ENCODE measurements at places on chromosomes 13 and 19.

DNA sequence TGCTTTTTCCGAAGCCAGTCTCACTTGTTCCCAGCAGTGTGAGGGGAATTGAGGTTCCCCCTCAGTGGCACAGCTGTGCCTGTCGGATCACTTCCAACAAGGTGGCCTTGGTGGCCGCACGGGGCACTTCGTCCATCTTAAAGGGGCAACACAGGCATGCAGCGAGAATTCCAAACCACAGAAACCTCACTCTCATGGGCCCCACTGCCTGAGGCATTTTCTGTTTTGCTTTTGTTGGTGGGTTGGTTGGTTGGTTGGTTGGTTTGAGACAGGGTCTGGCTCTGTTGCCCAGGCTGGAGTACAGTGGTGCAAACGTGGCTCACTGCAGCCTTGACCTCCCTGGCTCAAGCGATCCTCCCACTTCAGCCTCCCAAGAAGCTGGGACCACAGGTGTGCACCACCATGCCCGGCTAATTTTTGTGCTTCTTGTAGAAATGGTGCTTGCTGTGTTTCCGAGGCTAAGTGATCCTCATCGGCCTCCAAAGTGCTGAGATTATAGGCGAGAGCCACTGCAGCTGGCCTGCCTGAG lies 3.7 kb upstream of the NDUFS7 start:
- no peak for DNase-seq

DNA sequence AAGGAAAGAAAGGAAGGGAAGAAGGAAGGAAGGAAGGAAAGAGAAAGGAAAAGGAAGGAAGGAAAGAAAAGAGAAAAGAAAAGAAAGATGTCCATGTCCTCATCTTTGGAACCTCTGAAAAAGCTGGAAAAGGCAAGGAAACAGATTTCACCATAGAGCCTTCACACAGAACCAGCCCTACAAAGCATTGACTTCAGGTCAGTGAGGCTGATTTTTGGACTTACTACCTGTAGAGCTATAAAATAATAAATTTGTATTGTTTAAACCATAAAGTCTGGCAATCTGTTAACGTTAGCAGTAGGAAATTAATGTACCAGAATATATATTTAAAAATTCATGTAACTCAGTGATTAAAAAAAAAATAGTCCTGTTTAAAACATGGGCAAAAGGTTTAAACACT lies 130.0 kb downstream of the PIBF1 start:
- no peak for DNase-seq

- DNase-seq: no peak
Measured at GRCh38 chr19:1699998-1700732, 47.8 kb upstream of the TCF3 start.

DNA sequence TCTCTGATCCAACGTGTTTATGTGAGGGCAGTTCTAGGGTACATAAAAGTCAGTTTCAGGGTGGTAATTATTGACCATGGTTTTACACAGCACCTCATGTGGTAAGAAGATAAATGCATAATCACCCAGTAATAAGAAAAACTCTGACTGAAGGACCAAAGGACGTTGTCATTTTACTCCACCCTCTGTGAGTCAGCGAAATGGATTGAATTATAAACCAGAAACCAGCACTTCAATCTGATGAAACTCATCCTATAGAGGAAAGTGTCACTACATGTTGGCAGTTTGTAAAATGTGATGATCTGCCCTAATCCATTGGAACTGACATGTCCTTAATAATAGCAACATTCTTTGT lies 406.8 kb downstream of the KLF5 start:
- DNase-seq: no peak

DNA sequence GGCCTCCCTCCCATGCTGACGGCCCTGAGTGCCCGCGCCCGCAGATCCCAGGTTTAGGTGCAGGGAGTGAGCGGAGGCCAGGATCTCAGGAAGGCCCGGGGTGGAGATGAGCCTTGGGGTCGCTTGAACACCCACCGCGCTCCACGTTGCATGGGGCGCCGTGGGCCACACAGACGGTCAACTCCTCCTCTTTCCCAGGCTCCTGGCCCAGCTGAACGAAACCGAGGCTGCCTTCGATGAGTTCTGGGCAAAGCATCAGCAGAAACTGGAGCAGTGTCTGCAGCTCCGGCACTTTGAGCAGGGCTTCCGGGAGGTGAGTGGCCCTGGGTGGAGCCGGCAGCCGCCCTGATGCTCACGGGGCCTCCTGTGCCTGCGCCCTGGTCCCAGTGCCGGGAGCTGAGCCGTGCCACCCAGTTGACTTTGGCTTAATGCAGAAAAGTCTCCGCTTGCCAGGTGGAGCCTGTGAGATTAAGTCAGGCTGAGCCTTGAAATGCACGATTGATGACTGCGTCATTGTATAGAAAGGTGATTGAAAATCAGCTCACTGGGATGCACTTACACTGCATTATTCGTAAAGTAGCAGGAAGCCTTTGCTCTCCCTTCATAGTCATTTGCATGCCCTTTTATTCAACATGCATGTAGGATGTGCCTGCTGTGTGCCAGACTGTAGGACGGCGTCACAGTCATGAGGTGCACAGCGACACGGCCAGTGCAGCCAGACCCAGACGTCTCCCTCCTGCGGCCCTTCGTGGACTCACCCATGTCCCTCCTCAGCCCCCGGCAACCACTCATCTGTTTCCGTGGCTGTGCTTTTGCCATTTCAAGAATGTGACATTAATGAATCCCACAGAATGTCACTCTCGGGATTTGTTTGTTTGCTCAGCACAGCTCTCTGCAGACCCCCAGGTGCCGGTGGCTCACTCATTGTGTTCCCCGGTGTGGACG lies 35.5 kb upstream of the F7 start:
- no peak for DNase-seq

DNA sequence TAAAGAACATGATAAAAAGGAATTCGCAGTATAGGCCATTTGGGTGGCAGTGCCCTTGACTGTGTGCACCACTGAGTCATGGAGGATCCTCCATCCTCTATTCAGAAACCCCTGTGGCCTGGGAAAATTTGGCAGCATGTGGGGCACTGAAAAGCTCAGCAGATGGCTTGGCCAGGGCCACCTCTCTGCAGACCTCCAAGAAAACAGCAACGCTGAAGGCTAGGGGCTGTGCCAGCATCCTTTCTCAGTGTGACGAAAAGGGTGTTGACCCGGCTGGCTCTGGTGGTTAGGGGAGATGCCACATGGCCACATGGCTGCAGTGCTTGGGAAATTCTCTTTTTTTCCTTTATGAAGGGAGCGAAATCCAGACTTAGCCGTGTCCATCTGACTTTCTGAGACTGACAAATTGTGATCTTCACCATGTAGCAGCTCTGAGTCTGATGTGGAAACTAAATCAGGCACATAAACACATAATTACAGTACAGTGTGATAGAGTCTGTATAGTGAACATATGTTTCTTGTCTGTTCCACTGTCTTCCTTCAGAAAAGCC lies 178.0 kb downstream of the KCTD12 start:
- no peak for DNase-seq

DNA sequence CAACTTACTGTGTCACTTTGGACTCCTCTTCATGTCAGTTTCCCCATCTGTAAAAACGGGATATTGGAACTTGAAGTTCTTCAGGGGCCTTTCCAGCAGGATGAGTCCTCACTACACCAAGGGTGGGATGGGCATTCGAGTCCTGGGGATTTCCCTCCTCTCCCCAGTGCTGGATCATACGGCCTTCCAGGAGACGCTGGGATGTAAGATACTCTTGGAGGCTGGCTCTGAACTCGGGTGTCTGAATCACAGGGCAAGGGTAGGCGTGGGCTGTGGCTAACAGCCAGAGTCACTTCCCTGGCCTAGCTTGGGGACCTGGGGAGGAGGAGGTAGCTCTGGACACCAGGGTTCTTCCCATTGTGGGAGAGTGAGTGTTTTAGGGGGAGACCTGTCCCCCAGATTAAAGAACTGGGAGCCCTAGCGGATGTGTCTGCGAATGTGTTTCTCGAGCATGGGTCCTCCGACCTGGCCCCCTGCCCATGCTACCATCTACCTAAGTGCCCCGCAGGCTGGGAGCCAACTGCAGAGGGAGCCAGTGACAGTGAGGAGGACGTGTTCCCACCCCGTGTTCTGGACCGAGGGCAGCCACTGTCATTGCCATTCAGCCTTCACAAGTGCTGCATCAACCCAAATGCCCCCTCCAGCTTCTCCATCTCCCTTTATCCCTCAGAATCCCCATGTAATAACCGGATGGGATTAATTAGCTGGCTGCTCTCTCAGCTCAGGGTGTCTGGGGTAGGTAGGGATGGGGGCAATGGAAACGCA lies 2.4 kb upstream of the CYTH2 start:
- DNase-seq: no peak

- DNase-seq: no peak
Measured at GRCh38 chr13:20939662-20940061, 37.1 kb upstream of the XPO4 start.

- no peak for DNase-seq
Measured at GRCh38 chr19:1237027-1237659, 662 bp downstream of the CBARP start.

DNA sequence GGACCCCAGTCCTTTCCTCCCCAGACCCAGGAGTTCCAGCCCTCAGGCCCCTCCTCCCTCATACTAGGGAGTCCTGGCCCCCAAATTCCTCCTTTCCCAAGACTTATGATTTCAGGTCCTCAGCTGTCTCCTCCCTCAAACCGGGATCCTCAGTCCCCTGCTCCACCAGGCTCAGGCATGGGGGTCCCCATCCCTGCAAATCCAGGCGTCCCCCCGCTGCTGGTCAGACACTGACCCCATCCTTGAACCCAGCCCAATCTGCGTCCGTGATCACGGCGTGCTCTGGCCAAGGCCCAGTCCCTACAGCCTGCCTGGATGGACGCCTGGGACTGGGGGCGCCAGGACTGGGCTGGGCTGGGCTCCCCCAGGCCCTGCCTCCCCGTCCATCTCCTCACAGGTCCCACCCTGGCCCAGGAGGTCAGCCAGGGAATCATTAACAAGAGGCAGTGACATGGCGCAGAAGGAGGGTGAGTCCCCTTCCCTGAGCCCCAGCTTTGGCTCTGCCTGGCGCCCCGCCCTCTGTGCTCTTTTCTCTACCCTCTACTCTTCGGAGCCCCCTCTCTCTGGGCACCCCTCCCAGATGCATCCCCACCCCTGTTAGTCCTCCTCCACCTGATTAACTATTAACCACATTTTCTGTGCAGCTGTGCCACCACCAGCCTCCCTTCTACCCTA lies 672 bp downstream of the HPN start:
- DNase-seq: no peak

GRCh38 chr19:8004723-8005513 lies 523 bp downstream of the ELAVL1 start:
- DNase-seq: no peak

- no peak for DNase-seq
Measured at GRCh38 chr19:54469496-54469934, 3.6 kb downstream of the CDC42EP5 start.

DNA sequence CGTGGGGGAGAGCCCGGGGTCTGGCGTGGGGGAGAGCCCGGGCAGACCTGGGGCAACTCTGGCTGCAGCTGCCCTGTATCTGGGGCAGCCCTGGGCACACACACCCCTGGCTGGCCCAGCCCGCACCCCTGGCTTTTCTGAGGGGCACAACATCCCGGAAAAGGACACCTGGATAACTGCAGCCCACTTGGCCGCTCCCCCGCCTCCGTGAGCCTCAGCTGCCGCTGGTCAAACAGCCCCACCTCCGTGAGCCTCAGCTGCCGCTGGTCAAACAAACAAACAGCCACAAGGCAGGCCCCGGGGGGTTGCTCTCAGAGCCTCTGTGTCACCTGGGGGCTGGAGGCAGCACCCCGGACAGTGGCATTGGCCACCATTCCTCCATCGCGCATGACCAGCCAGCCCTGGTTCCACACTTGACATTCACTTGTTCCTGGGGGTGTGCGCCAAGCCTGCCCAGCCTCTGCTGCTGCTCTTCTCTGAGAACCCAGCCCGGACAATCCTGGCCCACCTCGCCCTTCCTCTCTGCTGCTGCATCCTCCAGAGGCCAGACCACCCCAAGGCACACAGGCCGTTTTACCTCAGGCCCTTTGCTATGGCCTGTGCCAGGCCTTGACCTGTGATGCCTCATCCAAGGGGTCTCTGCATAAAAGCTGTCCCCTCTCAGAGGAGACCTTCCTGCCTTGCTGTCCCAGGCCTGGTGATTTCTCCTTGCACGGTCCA lies 19.9 kb downstream of the CEBPG start:
- DNase-seq: no peak

GRCh38 chr13:97027162-97027554 lies 32.9 kb upstream of the OXGR1 start:
- no peak for DNase-seq

GRCh38 chr13:49082653-49083536 lies 107.2 kb downstream of the FNDC3A start:
- DNase-seq: no peak

GRCh38 chr13:84025824-84026223 lies 143.6 kb upstream of the SLITRK1 start:
- no peak for DNase-seq

DNA sequence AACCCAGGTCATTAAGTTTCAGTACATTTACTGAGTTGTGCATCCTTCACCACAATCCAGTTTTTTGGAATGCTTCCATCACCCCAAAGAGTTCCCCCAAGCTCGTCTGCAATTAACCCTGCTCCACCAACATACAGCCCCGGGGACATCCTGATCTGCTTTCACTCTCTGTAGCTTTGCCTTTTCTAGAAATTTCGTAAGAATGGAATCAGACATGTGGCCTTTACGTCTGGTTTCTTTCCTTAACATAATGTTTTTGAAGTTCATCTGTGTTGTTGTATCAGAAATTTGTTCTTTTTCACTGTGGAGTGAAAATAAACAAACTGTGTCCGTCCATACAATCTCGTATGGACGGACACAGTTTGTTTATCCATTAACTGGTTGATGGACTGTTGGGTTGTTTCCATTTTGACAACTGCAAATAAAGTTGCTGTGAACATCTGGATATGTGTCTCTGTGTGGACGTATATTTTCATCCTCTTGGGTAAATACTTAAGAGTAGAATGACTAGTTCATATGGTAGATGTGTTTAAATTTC lies 2.9 kb downstream of the KLHL26 start:
- no peak for DNase-seq

DNA sequence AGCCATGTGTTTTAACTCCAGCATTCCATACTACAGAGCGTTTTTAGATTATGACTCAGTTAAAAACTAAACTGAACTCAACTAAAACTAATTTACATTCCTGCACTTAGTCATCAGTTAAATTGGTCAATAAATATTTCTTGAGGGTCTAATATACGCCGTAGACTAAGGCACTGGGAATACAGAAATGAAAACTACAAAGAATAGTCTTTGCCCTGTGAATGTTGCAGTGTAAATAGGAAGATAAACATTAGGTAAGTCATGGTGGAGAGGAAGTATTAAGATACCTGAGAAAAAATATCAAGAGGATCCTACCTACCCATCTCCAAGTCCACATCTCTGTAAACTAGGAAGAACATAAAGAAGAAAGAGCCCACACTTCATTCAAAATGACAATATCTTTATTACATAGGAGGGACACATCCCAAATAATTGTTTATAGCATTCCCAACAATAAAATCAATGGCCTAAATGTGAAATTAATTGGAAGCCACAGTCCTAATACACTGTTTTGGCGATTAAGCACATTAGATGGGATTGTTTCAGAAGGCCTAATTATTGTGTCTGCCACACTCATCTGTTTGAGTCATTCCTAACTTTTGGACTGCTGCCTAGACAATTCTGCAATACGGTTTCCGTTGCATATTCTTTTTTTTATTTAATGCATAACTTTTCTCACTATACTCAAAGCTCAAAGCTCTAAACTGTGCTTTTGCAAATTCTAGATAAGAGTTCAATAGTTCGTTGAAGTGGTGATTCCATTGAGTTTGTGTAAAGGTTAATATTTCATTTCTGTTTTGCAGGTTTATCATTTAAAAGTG lies 52.9 kb downstream of the MBNL2 start:
- no peak for DNase-seq

All from stimulated activated CD4-positive, alpha-beta T cell treated with anti-CD3 and anti-CD28 coated beads, TNF-alpha, amount 100 ng/mL, for 1 hour (primary cell).